ENCODE measurements at places on chromosomes 13 and 19.
A peak's percentile ranks its signal among the peaks of the same experiment; 100 is the strongest.

- DNase-seq = no peak
Measured at GRCh38 chr13:22060187-22060586, 389.3 kb downstream of the FGF9 start.

DNA sequence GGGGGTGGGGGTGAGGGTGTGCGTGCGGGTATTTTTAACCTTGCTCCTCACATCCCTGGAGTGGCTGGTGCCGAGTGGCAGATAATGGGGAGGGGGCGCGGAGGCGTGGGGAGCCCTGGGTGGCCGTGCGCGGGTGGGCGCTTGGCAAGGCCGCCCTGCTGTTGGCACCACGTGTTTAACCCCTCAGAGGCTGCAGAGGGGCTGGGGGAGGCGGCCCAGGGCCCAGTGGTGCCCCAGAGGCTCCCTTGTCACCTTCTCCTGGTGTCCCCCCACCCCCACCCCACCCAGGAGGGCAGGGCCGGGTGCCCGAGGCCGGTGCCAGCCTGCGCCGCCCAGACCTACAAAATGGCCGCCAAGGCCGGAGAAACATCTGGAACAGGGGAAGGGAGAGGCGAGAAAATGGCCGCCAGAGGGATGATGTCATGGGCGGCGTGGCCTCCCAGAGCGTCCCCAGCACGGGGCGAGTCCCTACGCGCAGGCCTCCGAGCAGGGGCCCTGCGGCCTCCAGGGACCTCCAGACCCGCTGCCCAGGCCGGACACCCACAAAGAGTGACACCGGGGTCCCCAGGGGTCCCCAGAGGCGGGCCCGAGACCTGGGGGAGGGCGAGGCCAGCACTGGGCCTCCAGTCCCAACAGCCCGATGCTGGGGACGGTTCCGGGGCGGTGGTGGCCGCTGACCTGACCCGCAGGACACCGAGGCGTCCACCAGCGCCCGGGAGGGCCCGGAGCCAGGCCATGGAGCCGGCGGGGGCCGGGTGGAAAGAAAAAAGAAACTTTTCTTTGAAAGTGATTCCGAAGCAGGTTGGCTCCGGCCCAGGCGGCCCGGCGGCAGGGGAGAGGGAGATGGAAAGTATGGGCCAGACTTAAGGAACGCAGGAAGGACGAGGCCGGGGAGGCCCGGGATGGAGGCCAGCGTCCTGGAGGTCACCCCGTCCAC lies 38.2 kb downstream of the NFIC start:
- DNase-seq = no peak

DNA sequence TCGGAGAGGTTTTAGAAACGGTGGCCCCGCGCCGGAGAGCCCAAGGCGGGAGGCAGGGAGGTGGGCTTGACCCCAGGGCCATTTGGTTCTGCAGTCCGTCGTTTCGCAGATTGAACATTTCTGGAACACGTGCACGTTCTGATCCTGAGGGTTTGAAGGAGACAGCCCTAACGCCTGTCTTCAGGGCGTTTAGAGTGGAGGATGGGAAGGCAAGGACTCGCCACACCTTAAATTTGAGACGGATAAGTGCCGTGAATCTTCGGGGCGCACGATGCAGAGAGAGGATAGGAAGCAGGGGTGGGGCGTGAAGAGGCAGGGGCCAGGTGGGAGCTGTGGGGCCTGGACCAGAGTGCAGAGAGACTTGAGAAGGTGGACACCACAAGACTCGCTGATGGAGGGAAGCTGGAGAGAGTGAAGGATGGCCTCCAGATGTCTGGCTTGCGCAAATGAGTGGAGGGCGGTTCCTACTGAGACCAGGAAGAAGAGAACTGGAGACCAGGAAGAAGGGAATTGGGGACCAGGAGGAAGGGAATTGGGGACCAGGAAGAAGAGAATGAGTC lies 804 bp upstream of the MIER2 start:
- DNase-seq = no peak

DNA sequence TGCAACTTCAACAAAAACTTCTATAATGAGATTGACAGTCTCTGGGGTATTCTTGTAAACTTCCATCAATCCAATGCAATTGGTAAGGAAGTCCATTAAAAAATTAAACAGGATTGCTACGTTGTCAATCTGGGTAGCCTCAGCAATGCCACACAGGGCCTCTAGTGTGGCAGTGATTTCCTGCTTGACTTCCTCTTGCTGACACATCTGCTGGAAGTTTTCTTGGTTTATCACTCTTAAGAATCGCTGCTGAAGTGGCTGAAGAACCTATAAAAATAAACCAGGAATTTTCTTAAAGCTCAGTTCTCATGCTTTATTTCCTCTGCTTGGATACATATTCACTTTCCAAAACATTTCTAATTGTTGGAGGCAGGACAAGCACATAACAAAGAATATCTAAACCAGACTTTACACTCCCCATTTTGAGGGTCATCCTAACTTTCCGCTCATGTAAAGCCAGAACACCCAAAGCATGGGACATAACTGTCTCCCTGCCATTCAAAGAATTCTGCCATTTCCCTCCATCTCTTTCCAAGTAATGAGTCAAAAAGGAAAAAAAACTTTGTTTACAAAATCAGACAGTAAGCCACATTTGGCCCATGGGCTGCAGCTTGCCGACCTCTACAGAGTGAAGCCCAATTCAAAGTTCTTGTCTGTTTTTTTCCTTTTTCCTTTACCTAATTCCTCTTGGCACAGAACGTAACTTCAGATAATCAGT lies 23.2 kb upstream of the EEF1AKMT1 start:
- DNase-seq = no peak

- DNase-seq = peak; percentile 45
Measured at GRCh38 chr13:93080587-93080986, 146.0 kb upstream of the GPC6 start.

DNA sequence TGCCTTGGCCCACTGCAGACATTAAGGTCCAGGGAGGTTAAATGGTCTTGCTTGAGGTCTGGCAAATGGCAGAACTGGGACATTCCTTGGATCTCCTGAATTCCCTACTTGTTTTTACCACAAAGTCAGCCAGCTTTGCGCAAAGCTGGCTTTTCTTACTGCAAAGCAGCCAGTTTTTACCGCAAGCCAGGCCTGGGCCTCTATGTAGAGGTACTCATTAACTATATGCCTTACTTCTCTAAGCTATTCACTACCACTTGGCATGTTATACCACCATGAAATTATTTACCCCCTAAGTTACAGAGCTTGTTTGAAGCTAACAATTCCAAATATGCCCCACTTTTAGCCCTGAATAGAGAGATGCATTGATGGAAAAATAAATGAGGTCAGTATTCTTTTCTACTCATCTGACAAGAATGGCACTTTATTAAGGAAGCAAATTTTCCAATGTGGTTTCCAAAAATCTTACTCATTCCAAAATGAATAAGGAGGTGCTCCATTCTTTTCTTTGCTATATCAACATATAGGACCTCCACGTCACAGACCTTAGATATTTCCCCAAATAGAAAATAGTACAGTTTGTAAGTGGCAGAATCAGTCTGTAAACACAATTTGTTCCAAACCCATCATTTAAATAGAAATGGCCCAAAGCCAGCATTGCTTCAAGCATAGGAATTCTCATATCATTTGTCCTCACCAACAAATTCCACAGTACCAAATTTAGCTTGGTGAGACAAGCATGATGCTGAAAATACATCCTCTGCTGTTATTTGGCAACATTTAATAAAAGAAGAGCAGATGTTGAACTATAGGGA lies 143.9 kb upstream of the TSC22D1 start:
- DNase-seq = no peak

DNA sequence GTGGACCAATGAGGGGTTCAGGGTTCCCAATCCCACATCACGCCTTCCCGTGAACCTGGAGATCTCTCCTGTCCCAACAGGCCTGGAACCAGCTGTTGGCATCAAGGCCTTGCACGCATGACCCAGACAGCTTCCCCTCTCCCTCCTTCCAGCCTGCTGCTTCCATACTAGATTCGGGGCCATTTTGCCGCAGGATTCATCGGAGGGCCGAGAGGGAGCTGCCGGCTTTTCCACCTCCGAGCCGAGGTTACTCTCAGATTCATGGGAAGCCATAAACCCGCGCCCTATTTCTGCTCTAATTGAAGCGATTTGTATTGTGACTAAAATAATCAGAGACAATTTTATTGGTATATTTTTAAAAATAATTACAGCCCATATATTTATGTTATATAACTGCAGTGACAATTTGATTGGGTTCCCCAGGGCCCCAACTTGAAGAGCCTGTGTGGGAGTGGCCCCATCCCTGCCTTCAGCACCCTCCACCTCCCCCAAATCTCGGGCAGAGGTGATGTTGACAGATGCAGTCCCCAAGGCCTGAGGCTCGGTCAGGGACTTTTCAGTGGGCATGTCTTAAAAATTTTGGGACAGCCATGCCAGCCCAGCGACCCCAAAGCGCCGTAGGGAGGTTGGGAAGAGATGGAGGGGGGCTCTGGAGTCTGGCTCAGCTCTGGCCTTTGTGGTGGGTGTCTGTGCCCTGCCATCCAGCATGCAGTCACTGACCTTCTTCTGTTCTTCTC lies 30.8 kb upstream of the PEPD start:
- no peak for DNase-seq

- DNase-seq = peak; percentile 95
Measured at GRCh38 chr19:2427429-2428320, at the start of gene TIMM13. Gene TIMM13, minus strand, starts transcription at chr19:2427586. Its CDS starts 53 bp downstream, at chr19:2427533.

DNA sequence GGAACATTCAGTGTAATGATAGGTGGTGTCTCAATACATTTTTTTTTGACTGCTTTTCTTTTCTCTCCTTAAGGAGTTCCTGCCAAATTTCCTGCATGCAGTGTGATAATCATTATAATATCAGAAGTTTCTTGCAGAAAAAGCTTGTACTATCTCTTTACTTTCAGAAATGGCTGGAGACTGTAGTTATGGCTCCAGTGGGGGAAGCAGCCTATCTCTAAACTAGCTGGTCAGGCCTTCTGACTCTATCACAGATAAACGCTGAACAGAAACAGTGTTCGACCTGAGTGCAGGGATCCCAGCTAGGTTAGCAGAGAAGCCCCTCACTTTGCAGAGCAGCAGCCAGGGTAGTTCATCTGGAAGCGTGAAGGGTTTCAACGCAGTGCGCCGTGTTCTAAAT lies 1.9 kb downstream of the CCNE1 start:
- no peak for DNase-seq

- DNase-seq = no peak
Measured at GRCh38 chr19:19627621-19628500, at the start of gene LPAR2. Gene LPAR2, minus strand, starts transcription at chr19:19628220. Its CDS starts 945 bp downstream, at chr19:19627275.

DNA sequence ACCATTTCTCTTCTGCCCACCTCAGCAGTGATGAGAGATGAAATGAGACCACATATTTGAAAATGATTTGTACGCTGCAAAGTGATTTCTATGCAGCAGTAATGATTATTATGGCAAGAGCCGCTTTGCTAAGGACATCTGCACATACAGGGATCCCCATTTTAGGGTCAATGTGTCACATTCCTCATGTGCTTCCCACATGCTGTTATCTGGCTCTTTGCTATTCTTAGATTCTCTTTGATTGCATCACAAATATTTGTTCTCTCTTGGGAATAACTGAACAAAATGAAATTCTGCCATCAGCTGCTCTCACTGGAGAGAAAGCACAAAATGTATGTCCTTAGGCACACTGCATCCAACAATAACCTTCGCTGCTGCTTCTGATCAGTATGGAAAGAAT lies 209.5 kb upstream of the IPO5 start:
- DNase-seq = no peak

- DNase-seq = no peak
Measured at GRCh38 chr13:40368127-40368891, 298.1 kb downstream of the FOXO1 start.

DNA sequence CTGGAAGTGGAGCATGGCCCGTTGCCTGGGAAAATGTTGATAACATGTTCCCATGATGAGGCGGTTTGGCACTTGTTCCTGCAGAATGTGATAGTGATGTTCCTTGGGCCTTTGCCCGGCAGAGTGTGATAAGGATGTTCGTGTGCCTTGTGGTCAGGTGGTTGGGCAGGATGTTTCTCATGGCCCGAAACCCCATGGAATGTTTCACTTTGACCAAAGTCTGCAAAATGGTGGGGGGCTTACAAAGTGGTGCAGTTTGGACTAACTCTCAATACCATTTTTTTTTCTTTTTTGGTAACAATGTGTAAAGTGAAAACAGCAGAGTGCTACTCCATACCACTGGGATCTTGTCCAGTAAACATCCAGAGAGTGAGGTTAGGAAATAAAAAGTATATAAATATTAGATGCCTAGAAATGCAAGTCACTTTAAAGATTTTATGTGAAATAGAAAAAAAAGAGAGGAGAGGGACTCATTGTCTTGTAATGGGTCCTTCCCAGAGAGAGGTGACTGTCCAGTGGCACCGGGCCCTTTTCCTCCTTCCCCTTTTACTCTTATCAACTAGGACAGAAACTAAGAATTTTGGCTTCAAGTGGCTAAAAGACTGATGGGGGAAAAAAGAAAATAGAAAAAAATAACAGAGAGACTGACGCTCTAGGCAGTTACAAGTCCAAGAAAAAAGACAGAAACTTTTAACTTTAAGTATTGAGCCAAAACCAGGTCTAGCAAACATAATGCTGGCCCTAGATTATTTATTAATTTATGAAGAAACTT lies 5.7 kb downstream of the FPR3 start:
- no peak for DNase-seq

- DNase-seq = no peak
Measured at GRCh38 chr13:40813667-40814454, 24.4 kb downstream of the SLC25A15 start.

DNA sequence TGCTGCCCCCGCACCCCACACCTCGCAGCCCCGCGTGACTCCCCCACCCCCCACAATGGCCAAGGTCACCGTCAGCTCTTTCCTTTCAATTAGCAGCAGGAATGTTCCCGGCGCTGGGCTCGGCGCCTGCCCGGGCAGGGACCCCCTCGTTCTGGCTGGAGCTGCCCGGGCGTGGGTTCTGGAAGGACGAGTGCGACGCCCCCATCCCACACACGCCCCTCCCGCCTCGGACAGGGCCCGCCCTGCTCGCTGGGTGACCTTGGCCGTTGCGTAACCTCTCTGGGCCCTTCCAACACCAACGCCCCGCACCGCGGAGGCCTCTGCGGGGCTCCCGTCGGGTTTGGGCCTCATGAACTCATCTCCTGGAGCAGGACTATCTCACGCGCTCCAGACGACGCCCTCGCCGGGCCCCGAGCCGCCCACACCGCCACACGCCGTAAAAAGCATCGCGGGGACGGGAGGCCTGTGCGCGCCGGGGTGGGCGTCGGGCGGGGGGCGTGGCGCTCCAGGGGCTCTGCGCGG lies 10.3 kb downstream of the PALM start:
- DNase-seq = no peak

GRCh38 chr19:518598-519231 lies 11.4 kb downstream of the TPGS1 start:
- DNase-seq = no peak

DNA sequence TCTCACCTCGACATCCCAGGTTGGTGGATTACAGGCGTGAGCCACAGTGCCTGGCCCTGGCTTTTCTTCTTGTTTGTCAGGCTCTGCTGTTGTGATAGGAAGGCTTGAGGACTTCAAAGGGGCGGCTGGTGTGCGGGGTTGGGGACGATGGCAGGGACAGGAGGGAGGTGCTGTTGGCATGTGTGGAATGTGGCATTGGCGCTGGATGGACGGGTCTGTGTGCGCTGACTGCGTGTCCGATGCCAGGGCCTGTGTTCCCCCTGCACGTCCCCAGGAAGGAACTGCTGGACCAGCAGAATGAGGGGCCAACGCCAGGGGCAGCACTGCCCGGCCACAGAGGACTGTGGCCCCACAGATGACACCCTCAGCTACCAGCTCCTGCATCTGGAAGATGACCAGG lies 12.7 kb upstream of the PTBP1 start:
- DNase-seq = no peak
